ENCODE measurements at places on chromosomes 11 and 22.

- no peak for DNase-seq
Observed at GRCh38 chr11:112693781-112694180, 267.4 kb upstream of the NCAM1 start.

- peak; percentile 82 for DNase-seq
Observed at GRCh38 chr22:22207845-22208564, 36.6 kb upstream of the VPREB1 start.

DNA sequence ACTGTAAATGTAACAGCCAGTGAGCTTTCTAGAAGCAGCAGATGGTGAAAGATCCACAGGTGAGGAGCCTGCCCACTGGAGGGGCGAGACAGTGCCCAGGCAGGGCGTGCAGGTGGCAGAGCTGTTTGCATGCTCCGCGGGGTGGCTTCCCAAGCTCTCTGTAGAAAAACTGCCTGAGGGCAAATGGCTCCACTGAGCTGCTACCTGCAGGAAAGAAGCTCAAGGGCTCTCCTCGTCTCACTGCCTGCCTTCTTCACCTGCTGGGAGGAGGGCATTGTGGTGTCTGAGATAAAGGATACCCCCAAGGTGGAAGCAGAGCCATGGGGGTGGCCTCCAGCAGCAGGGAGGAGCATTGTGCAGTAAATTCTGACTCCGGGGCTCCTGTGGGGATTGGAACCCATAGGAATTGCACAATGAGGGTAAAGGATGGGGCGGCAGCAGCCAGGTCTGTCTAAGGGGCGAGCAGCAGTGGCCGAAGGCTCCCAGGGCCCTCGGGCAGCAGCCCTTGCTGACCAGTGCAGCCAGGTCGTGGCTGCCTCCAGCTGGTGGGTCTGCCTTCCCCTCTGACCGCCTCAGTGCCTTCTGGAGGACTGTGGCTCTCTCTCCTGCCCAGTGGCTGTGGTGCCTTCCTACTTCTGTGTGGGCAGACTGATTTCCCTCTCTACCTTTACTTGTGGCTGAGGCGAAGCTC lies 28.0 kb upstream of the CABP7 start:
- DNase-seq = no peak

DNA sequence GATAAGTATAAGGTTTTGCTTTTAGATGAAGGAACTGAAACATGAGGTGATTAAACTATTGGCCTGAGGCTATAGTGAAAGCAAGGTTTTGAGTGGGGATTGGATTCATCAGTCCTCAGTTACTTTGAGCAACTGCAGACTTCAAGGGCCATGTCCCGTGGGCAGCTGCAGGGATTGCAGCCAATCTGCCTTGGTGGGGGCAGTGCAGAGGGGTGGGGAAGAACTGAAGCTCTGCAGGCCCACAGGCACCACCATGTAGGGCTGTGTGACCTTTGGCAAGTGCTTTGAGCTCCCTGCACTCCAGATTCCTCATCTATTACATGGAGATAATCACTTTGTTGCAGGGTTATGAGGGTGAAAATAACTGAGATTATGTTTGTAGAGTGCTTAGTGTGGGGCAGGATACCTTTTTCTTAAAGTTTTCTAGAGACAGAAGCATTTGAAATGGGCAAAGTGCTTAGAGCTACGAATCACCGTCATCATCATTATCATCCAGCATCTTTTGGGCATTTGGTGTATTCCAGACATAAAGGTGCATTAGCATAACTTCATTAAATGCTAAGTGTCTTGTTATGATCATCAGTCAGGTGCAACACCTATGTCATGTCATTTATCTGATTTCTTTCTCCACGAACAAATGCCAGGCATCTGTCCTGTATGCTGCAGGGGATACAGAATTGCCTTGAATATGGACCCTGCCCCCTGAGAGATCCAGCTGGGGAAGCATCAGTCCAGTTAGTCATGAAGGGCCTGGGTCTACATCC lies 72.1 kb upstream of the TENM4 start:
- no peak for DNase-seq

GRCh38 chr11:16818284-16818683 lies 79.8 kb downstream of the C11orf58 start:
- DNase-seq = no peak

DNA sequence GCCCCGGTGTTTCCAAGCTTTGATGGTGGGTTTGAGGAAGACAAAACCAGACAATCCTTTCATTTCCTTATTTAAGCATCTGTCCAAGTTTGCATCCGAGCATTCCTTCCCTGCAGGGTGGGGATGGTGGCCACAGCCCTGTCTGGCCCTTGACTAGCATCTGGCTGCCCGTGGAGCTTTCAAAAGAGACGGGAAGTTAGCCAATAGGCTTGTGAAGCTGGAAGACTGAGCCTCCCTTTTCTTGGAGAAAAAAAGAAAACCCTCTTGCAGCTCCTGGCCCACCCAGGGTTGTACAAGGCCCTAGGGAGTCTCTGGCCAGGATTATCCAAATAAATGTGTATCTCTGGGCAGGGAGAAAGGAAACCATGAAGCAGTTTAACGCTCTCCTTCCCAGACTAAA lies 60.6 kb downstream of the MICAL2 start:
- peak; percentile 78 for DNase-seq

GRCh38 chr22:17946662-17947367 lies 77.5 kb downstream of the MICAL3 start:
- peak; percentile 36 for DNase-seq

- DNase-seq = no peak
Observed at GRCh38 chr11:7905961-7906429, 25.1 kb downstream of the OR10A6 start.

DNA sequence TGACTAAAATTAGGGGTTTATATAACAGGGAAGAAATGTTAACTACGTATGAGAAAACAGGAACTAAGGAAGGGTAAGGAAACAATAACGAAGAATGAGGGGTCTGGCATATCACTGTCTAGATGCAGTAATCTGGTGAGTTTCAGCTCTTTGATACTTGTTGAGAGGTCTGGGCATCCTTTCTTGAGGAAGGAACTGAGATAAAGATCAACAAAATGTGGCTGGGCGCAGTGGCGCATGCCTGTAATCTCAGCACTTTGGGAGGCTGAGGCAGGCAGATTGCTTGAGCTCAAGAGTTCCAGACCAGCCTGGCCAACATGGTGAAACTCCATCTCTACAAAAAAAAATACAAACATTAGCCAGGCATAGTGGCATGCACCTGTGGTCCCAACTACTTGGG lies 2.7 kb downstream of the DCDC1 start:
- DNase-seq = no peak

Data from sciatic nerve (tissue), 2 donors.